ENCODE measurements at places on chromosomes 1 and 21.

- no peak for DNase-seq
Measured at GRCh38 chr1:232614811-232615210, 15.1 kb downstream of the SIPA1L2 start.

- peak; percentile 13 for DNase-seq
Measured at GRCh38 chr1:66335859-66336640, 197.9 kb upstream of the SGIP1 start.

GRCh38 chr1:23593556-23594148, 34.4 kb upstream of the ID3 start:
- DNase-seq, result no peak

DNA sequence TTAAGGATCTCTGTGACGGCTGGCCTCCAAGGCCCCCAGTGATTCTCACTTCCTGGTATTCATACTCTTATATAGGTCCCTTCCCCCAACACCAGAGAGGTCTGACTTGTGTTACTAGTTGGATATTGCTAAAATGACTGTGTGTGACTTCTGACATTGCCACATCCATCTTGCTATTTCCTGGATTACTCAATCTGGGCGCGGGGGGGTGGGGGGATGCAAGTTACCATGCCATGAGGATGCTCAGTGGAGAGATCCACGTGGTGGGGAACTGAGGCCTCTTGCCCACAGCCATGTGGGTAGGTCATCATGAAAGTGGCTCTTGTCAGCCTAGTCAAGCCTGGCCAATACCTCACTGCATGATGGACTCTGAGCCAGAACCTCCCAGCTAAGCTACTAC, 117.0 kb downstream of the UBE2U start:
- no peak for DNase-seq

GRCh38 chr1:82704966-82705365, 904.2 kb downstream of the ADGRL2 start:
- DNase-seq, result no peak

DNA sequence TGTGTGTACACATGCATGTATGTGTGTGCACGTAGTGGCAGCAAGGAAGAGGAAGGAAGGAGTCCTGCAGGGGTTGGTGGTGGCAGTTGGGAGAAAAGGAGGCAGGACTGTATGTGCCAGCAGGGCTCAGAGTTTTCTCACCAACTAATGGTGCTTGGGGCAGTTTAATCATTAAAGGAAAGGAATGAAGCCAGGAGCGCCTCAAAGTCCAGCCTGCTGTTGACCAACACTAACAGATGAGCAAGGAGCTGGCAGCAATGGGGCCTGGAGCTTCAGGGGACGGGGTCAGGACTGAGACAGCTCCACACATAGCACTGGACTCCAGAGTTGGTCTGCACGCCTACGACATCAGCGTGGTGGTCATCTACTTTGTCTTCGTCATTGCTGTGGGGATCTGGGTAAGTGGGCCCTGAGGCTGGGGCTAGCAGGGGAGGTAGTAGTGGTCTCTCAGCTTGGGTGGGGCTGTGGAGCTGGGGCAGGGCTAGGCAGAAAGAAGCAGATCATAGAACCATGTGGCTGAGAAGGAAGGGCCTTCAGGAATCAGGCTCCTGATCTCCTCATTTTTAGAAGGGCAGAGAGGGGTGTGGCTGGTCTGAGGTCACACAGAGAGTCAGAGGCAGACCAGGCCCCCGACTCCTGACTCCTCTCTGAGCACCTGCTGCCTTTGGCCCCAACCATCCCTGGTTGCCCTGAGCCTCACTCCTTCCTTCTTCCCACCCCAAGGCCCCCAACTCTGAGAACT, at the start of gene SLC5A9:
Gene SLC5A9, plus strand, starts transcription at position 216 of the 742 bp plus-strand sequence. Its CDS starts 21 bp downstream, at position 237.
- DNase-seq, result no peak

GRCh38 chr1:145891587-145892485, 6.2 kb upstream of the ANKRD35 start:
- peak; percentile 91 for DNase-seq

DNA sequence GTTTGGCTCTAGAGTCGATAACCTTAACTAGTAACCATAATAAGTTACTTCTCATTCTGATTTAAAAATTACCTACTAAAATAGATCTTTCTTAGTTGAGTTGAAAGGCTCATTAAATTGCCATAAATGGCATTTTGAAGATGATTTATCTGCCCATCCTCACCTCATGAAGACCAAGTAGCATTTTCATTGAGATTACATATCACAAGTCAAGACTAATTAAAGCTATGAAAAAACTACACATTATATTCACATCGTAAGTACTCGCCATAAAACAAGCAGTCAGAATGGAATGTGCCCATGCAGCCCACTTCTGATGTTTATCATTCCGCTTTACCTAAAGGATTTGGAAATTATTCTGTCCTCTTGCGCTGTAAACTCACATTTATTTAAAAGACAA, 212.0 kb downstream of the COL11A1 start:
- DNase-seq, result no peak

GRCh38 chr21:42258885-42259407, 40.0 kb downstream of the ABCG1 start:
- DNase-seq, result peak; percentile 15

- no peak for DNase-seq
Measured at GRCh38 chr1:164589961-164590507, 31.1 kb downstream of the PBX1 start.

GRCh38 chr1:52523376-52523775, 29.5 kb downstream of the TUT4 start:
- no peak for DNase-seq

DNA sequence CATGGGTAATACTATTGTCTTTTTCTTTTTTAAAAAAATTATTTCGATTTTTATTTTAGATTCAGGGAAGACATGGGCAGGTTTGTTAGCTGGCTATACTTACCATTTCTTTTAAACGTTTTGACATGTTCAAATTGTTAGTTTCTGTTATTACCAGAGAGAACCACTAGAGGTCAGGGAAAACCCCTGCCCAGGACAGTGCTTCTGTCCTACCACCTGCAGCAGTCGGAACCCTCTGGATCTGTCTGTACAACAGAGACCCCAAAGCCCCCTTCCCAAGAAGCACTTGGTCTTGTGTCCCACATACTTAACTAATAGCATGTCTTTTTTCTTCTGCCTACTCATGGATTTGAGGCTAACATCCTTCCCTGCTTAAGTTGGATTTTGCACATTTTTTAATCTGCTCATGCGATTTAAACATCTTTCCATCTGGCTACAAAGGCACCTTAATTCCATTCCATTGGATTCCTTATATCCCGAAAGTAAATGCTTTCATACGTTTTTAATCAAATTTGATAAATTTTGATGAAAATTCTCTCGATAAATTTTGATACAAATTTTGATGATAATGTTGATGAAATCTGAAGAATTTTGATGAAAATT, 10.0 kb upstream of the C1orf115 start:
- peak; percentile 31 for DNase-seq

GRCh38 chr1:183886853-183887252, 81.9 kb downstream of the RGL1 start:
- no peak for DNase-seq

GRCh38 chr1:59730759-59731478, 83.8 kb upstream of the HOOK1 start:
- no peak for DNase-seq

GRCh38 chr1:245166471-245166885, 11.7 kb downstream of the KIF26B start:
- DNase-seq, result no peak

DNA sequence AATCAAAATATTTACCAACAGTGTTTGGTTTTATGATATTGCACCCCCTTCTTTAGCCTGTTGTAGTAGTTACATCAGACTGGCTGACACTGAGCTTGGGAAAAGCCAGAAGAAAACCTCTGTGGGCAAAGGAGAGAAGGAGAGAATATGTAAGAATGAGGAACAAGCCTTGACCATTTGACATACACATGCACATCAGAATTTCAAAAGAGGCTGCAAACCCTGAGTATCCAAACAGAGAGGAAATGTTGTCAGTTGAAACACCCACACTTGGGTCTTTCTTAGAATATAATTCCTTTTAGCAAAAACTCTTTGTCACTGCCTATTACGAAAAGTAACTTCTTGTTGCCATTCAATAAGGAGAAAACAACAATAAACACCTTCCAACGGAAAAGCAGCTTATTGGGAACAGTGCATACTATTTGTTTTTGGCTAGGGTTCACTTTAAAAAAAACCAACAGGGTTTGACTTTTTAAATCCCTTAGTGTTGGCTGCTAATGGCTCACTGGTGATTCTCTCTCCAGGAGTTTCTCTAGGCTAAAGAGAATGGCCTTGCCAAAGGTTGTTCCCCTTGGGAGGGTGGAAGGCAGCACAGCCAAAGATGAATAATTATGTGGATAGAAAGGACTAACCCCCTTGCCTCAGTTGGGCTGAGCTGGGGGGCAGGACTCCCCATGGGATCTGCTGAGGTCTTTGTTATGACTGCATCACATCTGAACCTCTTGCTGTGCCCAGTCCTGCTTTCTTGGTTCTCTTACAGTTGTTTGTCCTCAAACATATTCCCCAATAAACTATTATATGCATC, 48.9 kb downstream of the GORAB start:
- DNase-seq, result no peak

GRCh38 chr1:17451731-17452130, 12.3 kb upstream of the RCC2 start:
- DNase-seq, result no peak

DNA sequence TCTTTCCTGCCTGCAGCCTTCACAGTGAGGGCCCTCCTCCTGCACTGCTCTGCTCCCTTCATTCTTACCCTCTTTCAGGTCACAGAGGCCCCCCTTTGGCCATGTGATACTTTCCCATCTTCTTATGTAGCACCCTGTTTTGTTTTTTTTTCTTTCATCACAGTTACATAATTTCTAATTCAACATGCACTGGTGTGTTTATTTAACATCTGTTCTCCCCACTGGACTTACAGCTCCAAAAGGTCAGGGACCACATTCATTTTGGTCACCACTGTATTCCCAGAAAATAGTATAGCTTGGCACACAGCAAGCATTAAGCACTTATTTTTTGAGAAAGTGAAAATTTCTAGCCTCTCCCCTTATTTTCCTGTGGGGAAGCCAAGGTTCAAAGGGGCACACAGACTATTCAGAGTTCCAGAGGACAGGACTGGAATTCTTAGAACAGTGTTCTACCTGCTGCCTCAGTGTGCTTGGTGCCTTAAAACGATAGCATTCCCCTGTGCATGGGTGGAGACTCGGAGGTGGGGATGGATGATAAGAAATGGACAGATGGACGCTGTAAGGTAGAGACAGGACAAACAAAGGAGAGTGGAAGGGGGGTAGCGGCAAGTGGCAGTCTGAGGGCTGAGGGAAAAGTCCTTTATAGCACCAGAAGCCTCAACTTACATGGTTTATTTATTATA, 5.3 kb downstream of the DENND2D start:
- no peak for DNase-seq

DNA sequence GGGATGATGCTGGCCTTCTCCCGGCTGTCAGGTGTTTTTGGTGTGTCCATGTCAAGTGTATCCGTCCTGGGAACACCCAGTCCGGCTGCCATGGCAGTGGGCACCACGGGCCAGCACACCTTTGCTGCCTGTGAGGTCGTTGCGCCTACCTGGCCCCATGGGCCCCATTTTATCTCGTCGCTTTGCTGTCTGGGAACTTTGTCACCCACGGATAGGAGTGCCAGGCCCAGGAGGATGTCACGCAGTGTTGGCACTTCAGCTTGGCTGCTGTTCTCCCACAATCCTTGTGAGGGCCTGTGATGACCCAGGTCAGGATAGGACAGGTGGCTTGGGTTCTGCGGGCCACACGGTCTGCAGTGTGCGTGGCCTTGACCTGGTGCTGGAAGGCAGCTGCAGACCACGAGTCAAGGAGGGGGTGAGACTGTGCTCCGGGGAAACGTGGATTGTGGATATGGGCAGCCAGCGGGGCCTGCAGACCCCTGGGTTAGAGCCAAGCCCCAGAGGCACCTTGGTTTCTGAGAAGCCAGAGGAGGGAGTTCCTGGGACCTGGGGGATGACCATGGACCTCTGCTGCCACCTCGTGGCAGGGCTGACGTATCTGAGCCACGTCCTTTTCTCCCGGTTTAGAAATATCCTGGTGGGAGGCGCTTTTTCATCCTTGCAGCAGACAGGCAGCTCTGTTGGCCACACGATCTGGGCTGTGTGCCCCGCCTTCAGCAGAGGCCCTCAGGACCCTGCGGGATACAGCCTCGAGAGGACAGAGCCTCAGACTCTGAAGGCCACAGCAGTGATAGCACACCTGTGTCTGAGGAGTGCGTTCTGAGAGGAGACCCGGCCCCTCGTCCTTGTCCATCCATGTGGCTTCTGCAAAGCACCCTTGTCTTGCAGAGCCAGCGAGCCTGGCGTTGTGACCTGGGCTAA, 161.1 kb upstream of the COL6A1 start:
- peak; percentile 49 for DNase-seq
